ENCODE measurements at places on chromosomes 2 and 18.

GRCh38 chr18:41922841-41923240, 32.2 kb upstream of the PIK3C3 start:
- peak; percentile 32 for DNase-seq

GRCh38 chr2:216830346-216830745, 29.5 kb downstream of the TNP1 start:
- no peak for DNase-seq

- DNase-seq, result no peak
Observed at GRCh38 chr2:178208817-178209216, 14.5 kb downstream of the OSBPL6 start.

- peak; percentile 67 for DNase-seq
Observed at GRCh38 chr18:48902023-48902855, 48.5 kb downstream of the SMAD7 start.

DNA sequence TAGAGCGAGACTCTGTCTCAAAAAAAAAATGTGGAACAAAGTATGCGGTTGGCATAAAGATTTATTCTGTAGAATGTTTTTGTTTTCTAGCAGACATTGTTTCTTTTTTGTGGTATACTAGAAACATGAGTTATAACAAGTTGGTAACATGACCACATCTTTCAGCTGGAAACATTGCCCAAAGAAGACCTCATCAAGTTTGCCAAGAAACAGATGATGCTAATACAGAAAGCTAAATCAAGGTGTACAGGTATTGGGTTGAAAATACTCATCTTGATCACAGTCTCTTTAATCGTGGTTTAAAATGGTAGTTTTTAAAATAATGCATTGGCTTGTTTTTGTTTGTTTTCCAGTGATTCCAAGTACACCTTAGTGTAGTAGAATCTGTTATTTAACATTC, 1.9 kb downstream of the GCC2 start:
- no peak for DNase-seq

DNA sequence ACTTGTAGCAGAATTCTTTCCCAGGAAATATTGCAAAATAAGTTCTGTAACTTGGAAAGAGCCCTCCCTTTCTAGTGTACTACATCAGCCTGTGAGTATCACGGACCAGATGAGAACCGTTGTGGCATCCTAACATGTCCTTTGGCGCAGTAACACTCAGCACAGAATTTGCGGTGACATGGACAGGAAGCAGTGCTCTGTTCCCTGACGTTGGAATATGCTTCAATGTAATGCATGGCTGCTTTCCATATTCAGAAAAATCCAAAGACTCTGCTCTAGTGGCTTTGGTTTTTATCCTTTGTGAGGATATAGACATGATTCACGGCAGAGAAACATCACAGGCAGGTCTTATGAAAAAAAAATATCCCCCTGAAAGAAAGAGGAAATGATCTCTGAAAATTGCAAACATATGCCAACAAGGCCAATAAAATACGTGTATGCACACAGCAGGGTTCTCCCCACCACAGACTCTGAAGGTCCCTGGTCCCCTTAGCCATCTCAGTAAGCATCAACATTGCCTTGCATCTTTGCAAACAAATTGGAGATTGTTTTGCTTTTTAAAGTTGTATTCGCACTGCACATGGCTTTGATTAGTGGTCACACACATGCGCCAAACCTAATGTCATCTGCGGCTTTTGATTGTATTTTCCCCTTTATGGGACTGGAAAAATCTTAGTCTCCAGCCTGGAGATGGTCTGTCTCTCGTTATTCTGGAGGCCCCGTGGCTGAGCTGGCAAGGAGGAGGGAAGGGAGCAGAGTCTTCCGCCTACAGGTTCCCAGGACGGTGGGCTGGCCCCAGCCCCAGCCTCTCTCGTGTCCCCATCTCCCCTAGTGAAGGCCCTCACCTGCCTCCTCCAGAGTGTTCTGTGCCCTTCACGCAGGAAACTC, 122.9 kb downstream of the COPS8 start:
- no peak for DNase-seq

DNA sequence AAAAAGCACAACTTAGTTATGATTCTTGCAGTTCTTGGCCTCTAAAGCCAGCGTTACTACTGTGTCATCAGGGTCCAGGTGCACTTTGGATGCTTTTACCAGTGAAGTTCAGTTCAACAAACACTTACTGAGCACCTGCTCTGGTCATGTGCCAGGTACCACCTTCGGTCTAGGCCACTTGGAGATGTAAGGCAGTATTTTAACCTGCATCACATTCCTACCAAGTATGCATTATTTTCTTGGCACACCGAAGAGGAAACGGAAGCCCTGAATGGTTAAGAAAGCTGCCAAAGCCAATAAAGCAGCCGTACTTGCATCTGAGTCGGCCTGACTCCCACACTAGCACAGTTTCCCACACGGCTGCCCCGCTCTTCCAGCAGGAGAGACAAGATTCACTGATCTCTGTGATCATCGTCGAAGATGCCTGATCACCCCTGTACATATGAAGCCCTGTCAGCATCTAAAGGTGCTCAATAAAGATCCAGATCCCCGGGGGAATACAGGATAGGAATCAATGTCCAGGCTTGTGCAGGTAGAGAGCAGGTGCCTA, 427.1 kb downstream of the EIPR1 start:
- no peak for DNase-seq

- no peak for DNase-seq
Observed at GRCh38 chr2:104572834-104573233, 281.1 kb upstream of the POU3F3 start.

DNA sequence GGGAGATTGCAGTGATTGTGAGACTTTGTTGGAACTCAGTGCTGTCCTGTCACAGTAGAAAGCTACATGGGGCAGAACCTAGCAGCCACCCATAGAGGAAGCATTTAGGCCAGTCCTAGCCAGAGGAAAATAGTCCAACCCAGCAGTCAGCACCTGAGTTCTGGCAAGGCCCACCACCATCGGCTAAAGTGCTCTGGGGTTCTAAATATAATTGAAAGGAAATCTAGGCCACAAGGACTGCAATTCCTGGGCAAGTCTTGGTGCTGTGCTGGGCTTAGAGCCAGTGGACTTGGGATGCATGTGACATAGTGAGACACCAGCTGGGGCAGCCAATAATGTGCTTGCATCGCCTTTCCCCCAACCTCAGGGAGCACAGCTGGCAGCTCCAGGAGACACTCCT, 28.9 kb upstream of the ACTR2 start:
- no peak for DNase-seq

DNA sequence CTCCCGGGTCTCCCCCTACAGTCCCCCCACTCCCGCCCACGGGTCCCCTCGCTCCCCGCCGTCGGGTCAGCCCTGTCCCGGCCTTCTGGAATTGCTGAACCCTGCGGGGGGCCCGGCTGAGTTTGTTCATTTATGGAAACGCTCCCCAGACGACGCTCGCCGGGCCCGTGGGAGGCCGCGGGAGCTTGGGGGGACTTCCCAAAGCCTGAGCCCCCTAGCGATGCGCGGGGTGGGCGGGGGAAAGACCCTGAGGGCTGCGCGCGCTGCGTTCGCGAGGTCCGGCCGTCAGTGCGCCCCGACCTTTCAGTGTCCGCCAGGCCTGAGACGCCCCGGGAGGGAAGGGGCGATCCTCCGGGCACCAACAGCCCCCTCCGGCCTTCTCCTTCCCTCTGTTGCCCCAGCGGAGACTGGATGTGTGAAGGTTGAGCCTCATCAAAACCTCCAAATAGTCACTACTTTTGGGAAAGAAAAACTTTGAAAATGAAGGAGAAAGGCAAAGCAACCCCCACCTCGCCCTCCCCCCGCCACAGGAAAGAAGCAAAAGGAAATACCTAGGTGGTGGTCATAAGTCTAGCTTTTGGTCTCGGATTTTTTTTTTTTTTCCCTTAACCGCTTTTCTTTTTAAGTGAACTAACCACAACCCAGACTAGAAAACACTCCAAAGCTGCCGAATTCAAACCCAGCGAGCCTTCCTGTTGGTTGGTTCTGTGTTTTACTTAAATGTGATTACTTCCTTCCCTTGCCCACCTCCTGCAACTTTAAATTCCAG, 509 bp upstream of the CYS1 start:
- no peak for DNase-seq

- no peak for DNase-seq
Observed at GRCh38 chr2:97745474-97746174, 32.2 kb downstream of the ZAP70 start.

- DNase-seq, result peak; percentile 38
Observed at GRCh38 chr2:160493227-160494028, at the start of gene RBMS1. Gene RBMS1, minus strand, starts transcription at chr2:160493807. Its CDS starts 444 bp downstream, at chr2:160493363.

DNA sequence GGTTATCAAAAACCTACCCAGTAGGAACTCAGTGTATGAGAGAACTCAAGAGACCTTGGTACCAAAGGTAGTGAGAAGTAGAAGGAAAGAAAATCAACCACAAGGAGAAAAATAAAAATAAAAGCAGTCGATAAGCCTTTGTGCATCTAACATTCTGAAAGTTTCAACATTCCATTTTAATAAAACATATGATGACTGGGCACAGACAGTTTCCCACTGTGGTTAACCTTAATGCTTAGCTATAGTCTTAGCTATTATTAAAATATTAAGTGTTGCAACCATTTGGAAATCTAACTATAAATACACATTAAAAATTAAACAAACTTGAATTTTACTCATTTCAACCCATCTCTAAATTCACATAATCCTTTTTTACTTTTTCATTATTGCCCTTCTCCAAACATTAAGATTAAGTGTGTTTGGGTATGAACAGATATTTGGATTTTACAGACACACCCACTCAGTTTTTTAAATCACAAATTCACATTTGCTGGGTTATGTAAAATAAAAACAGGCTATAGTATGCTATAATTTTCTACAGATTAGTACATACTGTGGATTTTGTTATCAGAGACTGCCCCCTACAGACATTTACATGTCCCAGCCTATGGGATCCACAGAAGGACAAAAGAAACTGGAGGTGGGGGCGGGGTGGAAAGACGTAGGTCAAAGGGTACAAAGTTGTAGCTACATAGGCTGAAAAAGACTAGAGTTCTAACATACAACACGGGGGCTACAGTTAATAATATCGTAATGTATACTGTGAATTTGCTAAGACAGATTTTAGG, 32.8 kb downstream of the SRBD1 start:
- DNase-seq, result no peak

DNA sequence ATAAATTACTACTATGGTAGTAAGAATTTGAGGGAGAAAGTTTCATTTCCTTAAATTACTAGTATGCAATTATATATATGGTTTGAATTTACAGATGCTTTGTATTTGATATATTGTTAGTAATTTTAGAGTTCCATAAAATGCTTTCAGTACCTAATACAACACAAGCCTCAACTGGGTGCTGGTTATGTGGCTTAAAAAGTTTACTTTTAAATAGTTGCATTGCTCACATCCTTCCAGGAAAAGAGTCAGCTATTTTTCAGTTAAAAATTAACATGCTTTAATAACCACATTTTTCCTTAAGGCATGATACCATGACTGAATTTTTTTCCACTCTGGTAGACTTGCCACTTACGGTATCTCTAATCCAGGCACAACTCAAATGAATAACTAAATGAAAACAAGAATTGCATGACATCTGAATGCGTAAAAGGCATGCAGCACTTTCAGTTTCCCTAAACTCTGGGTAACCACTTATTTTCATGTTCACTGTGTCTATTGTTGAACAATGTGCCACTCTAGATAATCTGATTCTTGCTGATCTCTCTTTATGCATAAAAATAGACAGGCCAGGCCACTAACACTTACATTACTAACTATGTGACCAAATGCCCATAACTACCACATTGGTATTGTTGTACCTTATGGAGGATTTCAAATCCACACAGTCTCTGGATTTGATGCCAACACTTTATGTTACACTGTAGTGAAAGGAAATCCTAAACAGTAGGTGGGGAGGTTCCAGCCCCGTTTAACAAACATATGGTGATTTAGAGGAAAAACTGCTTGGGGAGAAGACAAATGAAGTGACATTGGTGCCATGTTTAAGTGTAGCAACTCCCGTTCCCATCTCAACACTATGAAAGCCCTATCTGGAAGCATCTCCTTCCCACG, 35.5 kb upstream of the SLC35F5 start:
- no peak for DNase-seq

DNA sequence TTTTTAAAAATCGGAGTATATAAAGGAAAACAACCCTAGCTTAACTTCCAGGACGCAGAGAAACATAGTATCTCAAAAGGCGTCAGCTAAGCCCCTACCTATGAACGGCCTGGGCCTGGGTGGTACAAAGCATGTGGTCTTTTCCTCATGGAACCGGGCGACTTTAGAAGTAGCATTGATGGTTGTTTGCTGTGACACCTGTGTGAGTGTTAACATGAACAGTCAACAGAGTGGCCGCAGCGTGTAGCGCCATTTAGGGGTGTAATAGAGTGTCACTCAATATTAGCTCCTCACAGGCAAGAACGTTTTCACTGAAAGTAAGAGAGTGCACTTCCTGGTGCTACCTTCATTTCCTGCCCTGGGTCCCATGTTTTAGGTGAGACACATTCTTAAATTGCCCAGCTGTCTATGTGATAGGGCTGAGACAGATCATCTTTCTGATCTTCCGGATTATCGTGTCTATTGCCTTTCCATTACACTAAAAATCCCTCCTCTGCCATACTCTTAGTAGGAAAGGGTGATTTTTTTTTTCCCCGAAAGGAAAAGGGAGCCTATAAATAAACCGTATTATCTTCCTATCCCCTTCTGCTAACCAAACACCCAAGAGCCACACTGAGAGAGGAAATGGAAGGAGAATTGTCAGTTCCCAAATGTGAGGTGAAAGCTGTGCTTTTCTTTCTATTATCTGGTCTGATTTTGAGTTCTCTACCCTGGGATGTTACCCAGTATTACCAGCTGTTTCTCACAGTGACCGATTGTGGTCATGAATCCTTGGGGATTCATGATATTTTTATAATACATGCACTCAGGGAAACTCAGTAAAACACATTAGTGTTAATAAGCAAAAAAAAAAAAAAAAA, 1.3 kb downstream of the GORASP2 start:
- DNase-seq, result peak; percentile 23

DNA sequence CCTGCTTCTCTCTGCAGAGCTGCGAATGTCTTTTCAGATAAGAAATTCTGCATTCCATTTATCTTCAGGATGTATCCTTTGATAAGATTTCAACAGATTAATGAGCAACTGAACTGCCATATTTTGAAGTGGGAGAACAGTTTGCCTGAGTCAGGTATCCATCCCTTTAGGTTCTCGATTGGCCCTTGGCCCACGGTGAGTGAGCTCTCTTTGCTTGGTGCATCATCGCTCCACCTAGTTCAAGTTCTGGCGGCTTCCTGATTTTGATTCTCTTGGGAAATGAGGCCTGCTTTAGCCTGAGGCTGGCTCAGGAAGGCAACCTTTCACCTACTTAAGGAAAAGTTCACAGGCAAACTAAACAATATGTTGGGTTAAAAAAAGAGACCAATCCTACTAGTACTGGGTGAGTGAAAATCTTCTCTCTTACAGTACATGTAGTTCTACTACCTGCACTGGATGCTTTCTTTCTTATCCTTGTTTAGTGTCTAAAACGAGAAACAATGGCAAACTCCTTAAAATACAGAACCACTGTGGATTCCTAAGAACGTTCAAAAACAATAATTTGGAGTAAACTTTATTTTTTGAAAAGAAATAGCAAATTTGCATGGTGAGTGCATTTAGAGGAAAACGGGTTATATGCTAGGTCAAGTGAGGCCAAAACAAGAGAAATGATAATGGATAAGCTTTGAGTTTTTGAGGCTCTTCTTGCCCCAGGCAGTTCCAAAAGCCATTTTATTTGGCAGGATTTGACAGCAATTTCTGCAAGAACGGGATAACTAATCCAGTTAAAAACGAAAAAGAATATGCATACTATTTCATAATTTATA, 837 bp upstream of the ACSL3 start:
- peak; percentile 41 for DNase-seq

- DNase-seq, result no peak
Observed at GRCh38 chr2:10965241-10965843, 53.6 kb downstream of the KCNF1 start.

Measured in spinal cord (tissue), 10 donors.